Smooth muscle cell of the coronary artery (primary cell): ENCODE measurements at places on chromosomes 5 and 9. TPM values are rescaled to one million over a fixed set of nuclear protein-coding genes. Genes with fewer than 3 reads are reported as not detected.

Gene TTC16
- under 0.01 TPM in 1 of 2 replicates, not detected in the other for total RNA-seq

Gene LHX2
- total RNA-seq, result not detected in 2 replicates

Gene DDX4
- total RNA-seq, result not detected in 2 replicates

Gene PCDHB8
- total RNA-seq, result 0.23 and 0.35 TPM in 2 replicates

Gene CCL27
- 0.47 TPM in 1 of 2 replicates, not detected in the other for total RNA-seq

Gene HNRNPK
- 275 and 533 TPM in 2 replicates for total RNA-seq

Gene SPATA31D4
- not detected in 2 replicates for total RNA-seq

Gene ENTPD2
- not detected in 2 replicates for total RNA-seq

Gene ADAMTS19
- not detected in 2 replicates for total RNA-seq

Gene EIF4E1B
- total RNA-seq, result not detected in 2 replicates

Gene KIF4B
- total RNA-seq, result not detected in 2 replicates

Gene LRRC70
- total RNA-seq, result 0.53 and 1.4 TPM in 2 replicates

Gene KIF2A
- total RNA-seq, result 33.2 and 45.3 TPM in 2 replicates

Gene CEL
- total RNA-seq, result under 0.01 and 0.15 TPM in 2 replicates

Gene TMEM171
- 0.82 and 5.1 TPM in 2 replicates for total RNA-seq

Gene SPINK6
- not detected in 2 replicates for total RNA-seq

Gene SHB
- 4.8 and 28.8 TPM in 2 replicates for total RNA-seq

Gene GRM6
- total RNA-seq, result not detected in 2 replicates

Gene GBGT1
- total RNA-seq, result 3.5 and 7.7 TPM in 2 replicates

Gene SAPCD2
- total RNA-seq, result under 0.01 and 2.2 TPM in 2 replicates

Gene DAB2IP
- 7.7 and 34.0 TPM in 2 replicates for total RNA-seq

Gene OXCT1
- 44.1 and 48.9 TPM in 2 replicates for total RNA-seq

Gene TLE1
- 13.0 and 21.5 TPM in 2 replicates for total RNA-seq

Gene PRDM9
- not detected in 2 replicates for total RNA-seq

Gene ENHO
- 0.12 TPM in 1 of 2 replicates, not detected in the other for total RNA-seq
